ENCODE measurements at places on chromosomes 13 and 19.

DNA sequence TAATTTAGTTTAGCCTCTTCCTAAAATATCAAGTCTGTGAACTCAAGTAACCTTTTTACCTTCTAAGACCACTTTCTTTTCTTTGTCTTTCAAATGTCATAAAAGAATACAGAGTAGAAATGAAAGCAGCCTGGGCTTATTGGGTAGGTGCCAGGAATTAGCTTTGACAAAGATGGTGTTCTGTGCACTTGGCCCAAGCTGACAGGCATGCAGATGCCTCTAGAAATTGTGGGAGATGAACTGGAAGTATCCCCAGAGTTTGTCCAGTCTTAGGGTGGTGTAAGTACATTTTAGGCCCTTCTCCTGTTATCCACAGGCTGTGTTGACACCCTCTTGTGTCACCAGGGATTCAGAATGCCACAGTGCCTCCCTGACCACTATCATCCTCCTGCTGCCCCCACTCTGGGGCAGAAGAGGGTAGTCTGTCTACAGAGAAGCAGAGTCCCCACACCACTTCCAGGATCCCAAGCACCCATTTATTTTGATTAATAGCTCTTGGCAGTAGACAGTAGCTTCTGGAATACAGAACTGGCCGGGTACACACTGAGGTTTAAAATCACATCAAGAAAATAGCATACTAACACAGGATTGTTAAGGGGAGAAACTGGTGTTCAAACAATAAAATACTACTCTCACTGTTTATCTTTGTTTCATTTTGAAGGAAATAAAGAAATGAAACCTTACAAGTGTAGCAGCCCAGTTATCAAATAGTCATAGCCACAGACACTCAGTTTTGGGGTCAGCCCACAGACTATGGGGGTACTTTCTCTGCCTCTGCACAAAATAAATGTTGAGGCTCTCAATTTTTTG is 343.2 kb downstream of the KCNRG start:
- peak; percentile 9 for DNase-seq

- DNase-seq: no peak
Observed at GRCh38 chr19:3360421-3361383, 5.7 kb upstream of the NFIC start.

DNA sequence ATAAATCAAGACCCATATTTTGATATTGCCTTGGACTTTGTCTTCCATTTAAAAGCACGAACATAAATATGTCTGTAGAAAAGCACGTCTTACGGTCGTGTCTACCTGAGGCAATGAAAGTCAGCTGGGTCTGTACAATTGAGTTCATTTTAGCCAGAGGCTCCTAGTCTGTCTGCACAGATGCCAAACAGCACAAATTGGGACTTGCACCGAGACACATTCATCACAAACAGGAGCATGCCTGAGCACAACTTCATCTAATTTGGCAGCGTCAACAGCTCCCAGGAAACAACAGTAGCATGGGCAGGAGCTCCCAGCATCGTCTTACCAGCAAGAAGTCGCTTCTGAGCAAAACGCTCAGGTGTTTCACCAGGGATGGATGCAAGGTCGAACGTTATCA is 687.0 kb downstream of the EFNB2 start:
- DNase-seq: no peak

DNA sequence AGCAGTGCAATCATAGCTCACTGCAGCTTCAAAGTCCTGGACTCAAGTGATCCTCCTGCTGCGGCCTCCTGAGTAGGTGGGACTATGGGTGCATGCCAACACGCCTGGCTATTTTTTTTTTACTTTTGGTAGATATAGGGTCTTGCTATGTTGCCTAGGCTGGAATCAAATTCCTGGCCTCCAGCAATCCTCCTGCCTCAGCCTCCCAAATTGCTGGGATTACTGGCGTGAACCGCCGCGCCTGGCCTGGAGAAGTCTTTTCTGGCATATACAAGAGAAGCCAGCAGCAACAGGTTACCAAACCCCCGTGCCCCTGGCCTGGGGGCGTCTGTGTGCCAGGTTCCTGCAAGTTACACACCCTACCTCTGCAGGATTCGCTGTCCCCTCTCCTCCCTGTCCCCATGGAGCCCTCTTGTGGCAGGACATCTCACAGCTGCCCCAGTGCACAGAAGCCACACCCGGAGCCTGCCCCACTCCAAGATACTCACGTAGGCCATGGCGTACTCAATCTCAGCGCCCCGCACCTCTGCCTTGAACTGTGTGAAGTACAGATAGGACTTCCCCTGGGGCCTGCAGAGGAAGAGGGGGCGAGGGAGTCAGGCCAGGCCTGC is 9.9 kb downstream of the MYDGF start:
- no peak for DNase-seq

All from fibroblast of skin of right quadriceps (primary cell).